ENCODE measurements at places on chromosomes 6 and 20.

- DNase-seq: no peak
Observed at GRCh38 chr20:62277253-62277652, 25.5 kb upstream of the ADRM1 start.

DNA sequence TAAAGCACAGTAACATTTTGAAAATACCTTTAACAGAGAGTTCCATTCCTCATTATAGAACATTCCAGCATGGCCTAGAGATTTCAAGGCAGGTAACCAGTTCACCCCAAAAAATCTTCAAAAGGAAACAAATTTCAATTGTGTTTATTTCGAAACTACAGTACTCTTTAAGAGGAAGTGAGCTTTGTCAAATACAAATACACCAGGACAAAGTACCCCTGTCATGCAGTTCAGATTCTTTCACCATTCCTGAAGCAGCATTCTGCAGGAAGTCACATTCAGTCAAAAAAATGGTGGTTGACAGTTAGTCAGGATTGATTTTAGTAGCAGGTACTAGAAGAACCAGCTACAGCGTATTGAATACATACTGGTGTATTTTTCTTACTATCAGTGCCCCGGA is 89.6 kb upstream of the RIN2 start:
- no peak for DNase-seq

DNA sequence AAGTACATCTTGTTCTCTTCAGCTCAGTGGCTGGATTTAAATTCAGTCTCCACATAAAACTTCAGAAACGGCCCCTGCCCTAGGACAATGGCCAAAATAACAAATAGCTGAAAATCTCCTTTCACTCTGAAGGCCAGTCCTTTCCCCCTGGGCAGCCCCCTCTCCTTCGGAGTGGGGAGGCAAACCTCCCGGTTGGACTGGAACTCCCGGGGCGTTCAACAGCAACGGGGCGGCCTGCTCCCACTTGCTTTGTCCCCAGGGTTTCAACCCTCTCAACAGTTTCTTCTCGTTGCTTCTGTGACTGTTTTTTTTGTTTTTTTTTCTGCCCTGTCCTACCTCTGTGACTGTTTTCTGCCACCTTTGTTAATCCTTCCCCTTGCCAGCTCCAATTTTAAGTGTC is 102.6 kb upstream of the DUSP22 start:
- no peak for DNase-seq

- DNase-seq: no peak
Observed at GRCh38 chr20:9149087-9149486, 80.2 kb downstream of the PLCB4 start.

- no peak for DNase-seq
Observed at GRCh38 chr6:166905013-166905412, 51.3 kb downstream of the RNASET2 start.

DNA sequence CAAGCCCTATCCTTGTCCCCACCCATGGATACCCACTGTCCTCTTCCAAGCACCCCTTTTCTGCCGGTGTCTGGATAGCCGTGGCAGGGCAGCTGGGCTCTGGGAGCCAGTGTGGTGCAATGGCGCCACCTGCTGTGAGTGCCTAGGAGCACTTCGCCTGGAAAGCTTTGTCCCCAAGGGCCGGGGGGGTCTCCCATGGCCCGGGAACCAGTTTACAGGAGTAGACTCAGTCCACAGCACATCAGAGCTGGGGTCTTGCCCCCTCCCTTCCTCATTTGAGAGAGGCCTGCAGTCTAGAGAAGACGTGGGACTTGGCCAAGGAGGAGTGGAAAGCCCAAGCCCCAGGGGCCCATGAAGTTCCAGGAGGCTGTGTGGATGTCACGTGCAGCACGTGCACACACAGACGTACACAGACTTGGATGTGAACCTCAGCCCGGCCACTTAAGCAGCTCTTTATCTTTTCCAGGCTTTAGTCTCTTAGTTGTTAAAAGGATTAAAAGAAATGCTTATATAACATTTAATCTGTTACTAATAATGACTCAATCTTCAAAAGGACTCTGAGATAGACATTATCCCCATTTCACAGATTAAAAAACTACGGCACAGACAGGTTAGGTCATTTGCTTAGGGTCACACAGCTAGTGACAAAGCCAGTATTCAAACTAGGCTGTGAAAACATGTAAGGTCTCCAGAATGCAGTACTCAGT is 40.9 kb upstream of the CDH22 start:
- peak; percentile 95 for DNase-seq

GRCh38 chr6:144150710-144151657 is 667 bp downstream of the STX11 start:
- peak; percentile 40 for DNase-seq

GRCh38 chr20:49444553-49444990 is 37.9 kb downstream of the KCNB1 start:
- no peak for DNase-seq

GRCh38 chr6:41704656-41705310 is 30.6 kb downstream of the TFEB start:
- no peak for DNase-seq

GRCh38 chr6:51489133-51489532 is 598.3 kb downstream of the PKHD1 start:
- DNase-seq: no peak

DNA sequence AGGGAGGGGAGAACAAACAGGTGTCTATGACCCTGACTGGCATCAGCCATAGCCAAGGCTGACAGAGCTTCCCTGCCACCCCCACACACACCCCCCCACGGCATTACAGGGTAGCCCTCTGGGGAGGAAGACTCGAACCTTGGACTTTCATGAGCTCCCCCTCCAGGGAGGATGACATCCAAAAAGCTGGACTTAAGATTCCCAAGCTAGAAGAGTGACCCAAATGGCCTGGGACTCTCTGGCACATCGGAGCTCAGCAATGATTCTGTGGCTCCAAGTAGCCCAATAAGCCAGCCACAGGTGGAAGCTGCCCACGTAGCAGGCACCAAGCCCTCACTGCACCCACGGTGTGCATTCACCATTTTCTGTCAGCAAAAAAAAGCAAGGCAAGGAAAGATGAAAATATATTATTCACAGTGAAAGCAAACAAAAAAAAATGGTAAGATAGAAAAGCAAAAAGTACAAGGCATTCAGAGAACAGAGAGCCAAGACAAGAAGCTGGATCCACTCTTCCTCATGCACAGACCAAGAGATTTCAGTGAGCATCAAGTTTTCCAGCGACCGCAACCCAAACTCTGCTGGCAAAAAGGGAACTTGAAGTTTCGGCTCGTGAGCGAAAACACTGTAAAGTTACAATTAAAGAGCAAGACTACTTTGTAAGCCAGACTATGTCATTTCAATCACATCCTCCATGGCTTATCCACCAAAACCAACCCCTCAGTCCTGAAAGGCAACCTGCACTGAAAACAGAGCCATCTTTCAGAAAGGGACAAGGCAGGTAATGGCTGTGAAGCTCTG is 10.9 kb downstream of the JAG1 start:
- DNase-seq: peak; percentile 73

DNA sequence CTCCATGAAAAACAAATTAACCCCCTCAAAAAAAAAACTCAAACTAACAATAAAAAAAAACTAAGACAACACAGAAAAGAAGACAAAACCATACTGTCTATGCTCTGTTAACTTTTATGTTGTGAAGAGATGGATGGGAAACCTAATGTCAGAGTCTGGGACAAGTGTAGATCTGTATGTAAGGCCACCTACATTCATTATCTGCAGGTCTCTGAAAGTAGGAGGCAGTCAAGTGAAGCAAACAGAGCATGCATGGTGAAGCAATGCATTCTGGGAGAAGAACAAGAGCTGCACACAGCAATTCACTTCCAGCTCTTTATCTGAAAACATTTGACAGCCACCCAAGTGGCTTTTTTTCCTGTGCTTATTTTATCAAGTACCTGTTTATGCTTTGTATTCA is 452.0 kb downstream of the EPHA7 start:
- no peak for DNase-seq

DNA sequence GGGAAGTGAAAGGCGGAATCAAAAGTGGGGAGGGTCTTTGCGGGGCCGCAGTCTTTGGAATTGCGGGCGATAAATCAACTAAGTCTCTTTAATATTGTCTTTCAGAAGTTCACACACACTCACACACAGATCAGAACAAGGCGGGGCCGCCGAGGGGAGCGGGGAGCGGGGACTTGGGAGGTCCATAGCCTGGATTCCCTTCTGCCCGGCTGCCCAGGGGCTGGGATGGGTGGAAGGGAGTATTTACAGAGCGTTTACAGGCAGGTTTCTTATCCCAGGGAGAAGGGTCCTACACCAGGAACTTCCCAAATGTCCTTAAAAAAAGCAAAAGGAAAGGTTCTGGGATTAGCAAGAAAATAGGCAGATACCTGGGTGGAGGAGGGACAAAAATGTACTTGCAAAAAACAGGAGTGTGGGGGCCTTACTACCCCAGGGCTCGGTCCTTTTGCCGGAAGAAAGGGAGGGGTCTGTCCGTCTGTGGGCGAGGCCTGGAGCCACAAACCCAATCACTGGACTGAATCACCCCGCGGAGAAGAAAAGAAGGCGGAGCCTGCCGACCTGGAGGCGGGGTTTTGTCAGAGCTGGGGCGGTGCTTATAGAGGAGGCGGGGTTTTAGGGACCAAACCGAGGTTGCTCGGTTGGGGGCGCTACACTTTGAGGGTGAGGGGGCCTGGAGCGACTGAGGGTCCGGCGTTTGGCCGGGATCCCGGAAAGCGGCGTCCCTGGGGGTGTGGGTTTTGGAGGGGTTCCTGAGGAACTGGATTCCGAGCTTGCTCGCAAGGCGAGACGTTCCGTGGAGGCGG is 3.2 kb downstream of the PRRT1 start:
- DNase-seq: peak; percentile 73

DNA sequence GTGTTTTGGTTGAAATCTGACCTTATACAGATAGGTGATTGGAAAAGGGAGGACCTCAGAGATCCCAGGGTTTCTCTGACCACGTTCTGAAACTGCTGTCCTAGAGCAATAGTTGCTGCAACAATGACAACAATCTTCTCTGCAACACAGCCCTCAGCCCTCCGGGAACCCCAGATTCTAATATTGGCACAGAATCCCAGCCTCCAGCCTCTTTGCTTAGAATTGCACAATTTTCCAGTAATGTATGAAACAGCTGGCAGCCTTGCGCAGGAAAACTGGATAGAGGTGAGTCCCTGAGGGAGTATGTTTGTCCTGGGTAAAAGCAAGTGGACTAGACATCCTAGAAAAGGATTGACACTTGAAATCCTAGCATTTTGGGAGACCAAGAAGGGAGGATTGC is 30.4 kb upstream of the PNRC1 start:
- DNase-seq: peak; percentile 90

- DNase-seq: no peak
Observed at GRCh38 chr20:36481380-36482043, 59.8 kb upstream of the MYL9 start.

DNA sequence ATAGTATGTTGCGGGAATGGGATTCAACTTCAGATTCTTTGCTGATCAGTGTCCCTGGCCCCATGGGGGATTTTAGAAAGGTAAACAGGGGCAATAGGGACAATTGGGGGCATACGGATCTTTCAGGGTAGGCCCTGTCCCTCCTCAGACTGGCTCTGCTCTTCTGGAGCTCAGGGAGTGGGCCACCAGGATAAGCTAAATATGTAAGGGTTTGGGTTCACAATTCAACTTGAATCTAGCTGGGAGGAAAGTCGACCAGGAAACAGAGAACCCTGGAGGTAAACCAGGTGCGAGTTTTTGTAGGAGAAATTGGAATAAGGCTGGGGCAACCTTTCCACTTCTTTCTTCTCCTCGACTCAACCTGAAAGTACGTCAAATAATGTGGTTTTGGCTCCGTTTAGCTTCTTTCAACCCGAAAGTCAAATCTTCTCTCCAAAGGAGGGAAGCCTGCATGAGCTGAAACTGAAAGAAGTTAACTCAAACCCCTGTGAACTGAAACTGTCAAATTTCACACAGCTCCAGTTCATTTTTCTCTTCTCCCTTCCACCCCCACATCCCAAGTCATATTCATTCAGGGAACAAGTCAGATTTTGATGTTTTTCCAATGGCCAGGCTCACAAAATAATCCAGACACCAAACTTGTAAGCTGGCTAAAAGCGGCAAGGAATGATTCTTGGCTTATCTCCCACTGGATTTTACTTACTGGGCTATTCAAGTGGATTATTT is 278.2 kb downstream of the CLIC5 start:
- peak; percentile 21 for DNase-seq

DNA sequence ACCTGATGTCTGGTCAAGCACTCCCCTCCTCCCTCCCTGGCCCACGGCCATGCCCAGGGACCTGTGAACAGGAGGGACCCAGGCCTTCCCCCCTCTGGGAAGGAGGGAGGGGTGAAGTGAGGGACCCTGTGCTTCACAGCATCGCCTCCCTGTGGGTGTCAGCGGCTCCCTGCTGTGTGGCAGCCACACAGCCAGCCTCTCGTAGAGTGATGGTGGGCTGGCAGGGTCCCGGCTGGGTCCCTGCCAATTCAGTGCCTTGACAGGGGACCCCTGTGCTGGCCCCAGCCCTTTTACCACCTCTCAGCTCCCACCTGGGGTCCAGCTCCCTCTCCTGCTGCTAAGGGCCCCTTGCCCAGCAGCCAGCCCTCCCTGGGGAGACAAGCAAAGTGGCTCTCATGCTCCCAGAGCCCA is 31.3 kb upstream of the GRM4 start:
- DNase-seq: no peak

GRCh38 chr20:41185013-41185757 is 47.8 kb downstream of the PLCG1 start:
- no peak for DNase-seq

DNA sequence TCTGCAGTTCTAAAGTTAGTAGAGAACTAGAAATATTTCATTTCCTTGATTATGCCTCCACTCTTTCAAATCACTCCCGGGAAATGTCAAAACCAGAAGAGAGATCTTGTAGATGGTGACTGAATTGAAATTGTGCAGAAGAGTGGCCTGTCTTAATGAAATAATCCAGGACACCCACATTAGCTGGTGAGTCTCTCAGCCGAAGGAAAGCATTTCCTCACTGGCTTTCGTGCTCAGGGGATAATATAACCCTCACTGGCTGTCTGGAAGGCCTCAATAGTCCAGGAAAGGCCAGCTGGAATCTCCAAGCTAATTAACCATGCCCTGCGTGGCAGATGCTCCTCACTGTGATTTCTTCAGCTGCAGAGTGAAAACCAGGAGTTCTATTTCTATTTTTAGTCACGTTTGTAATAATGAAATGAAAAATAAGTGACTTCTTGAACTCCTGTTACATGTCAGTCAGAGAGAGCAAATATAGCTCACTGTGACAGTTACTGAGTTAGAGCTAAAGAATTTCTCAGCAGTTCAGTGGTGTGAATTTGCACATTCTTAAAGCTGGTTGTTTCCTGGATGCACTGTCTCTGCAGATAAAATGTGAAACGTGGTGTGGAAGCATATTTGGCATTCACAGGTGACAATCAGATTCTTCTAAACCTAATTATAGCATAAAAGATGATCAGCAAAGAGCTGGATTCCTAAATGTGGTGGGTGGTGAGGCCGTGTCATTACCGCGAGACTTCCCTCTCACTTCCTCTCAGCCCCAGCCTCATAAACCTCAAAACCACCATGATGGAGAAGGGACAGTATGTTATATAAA is 211.7 kb downstream of the LMBRD1 start:
- peak; percentile 46 for DNase-seq

Measured in muscle of leg (tissue), 16 donors.